ENCODE measurements at places on chromosomes 1 and 21.

DNA sequence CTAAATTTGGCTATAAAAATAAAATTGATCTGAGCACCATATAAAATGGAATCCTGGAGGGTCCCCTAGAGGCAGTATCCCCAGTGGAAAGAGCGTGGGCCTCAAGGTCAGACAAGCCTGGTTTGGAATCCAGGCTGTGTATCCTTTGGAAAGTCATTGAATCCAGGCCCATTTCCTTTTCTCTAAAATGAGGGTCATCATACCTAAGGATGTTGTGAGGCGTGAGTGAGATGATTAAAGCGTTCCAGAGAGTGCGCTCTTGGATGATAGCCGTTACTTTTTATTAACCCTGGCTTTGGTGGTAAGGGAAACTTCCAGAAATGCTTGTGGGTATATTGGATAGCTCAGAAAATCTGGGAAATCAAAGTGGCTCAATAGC is 683 bp upstream of the ZNF436 start:
- no peak for DNase-seq

- no peak for DNase-seq
Measured at GRCh38 chr1:11594222-11594621, 60.0 kb downstream of the FBXO2 start.

- no peak for DNase-seq
Measured at GRCh38 chr1:25573961-25574360, 30.6 kb downstream of the LDLRAP1 start.

DNA sequence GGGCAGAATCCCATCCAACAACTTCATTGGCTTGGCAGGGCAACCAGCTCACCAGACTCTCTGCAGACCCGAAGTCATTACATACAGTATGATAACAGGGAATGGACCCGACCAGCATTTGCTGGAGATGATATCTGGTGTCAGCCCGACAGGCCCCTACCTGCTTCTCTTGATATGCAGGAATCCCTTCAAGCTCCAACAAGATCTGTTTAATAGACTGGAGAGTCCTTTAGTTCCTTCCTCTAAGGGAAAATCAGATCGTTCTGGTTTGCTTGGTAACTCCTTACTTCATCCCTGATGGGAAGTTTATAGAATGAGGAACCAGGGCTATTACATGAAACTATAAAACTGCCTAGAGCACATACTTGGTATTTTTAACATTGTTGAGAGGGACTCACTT is 61.2 kb downstream of the EDARADD start:
- DNase-seq = no peak

DNA sequence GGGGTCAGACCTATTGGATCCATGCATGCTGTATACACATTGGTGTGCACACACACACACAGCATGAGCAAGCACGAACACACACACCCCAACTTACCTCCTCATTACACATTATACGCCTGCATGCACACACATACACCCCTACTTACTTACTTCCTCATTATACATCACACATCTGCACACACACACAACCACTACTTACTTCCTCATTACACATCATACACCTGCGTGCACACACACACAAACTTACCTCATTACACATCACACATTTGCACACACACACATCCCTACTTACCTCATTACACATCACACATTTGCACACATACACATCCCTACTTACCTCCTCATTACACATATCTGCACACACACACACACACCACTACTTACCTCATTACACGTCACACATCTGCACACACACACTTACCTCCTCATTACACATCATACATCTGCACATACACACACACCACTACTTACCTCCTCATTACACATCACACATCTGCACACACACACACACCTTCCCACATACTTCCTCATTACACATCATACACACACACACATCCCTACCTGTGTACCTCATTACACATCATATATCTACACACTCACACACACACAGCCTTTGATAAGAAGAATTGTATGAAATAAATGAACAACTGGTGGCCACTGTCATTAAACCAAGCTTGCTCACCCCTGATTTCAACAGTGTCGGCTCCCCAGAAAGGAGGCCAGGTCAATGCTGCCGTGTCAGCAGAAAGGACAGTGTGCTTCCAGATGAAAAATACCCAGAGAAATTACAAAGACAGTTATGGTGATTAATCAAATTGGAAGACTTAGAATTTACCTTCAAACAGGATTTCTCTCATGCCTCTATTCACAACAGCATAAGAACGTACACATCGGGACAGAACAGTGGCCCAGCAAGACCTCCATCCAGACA is 117.8 kb downstream of the SETD4 start:
- DNase-seq = no peak

- DNase-seq = no peak
Measured at GRCh38 chr1:154433161-154433764, 28.1 kb downstream of the IL6R start.

DNA sequence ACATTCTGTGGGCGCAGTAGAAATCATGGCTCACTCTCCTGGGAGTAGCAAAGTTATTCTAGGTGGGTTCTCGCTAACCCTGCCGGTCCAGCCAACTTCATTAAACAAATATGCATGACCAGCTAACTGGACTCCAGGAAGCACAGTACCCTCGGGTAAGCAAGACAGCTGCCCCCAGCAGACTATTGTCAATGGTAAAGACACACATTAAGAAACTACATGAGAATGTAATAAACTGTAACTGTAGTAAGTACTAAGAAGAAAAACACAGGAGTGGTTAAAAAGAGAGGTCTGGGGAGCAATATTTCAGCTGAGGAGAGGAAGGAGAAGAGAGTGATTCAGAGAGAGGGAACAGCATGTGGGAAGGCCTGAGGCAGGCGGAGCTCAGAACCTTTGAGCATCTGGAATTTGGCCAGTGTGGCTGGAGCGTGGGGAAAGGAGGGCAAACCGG is 7.4 kb downstream of the SLC2A5 start:
- no peak for DNase-seq

DNA sequence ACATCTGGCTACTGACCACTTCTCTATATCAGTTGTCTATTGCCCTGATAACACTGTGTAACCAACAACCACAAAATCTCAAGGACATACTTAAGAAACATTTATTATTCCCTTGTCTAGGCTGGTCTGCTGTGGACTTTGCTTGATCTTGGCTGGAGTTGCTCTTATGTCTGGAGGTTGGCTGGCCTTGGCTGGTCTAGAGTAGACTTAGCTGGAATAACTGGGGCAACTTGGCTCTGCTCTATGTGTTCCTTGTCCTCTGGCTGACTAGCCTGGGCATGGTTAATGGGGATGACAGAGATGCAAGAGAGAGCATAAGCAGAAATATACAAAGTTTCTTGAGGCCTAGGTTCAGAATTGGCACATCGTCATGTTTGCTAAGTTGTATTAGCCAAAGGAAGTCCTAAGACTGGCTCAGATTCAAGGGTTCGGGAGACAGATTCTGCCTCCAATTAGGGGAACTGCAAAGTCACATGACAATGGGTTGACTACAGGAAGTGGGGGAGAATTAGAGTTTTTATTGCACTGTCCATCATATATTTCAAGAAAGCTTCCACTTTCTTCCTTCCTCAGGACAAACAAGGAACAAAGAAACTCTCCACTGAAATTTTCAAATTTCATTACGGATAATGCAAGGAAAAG is 61.4 kb upstream of the HMCN1 start:
- no peak for DNase-seq

DNA sequence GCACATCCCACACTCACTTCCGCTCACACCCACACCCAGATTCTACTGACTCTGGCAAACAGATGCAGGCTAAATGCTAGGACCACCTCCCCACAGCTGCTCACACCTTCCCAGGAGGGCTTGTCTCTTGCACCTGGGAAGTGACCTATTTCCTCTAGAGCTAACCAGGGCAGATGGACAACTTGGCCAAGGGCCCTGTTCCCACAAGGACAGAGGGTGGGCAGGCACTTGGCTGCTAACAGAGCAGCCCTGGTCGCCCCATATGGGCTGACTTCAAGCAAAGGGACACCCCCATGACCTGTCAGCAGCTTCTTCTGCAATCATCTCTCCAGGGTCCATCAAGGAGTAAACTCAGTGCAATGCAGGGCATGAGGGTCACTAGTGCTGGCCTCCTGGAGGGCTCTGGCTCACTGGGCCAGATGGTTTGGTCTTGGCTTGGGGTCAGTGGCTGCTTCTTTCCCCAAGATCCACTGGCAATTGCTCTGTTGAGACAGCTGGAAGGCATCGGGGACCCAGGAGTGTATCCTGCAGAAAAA is 641.5 kb downstream of the PLPP3 start:
- DNase-seq = no peak

GRCh38 chr1:35886577-35887431 is 3.8 kb downstream of the AGO1 start:
- DNase-seq = no peak

DNA sequence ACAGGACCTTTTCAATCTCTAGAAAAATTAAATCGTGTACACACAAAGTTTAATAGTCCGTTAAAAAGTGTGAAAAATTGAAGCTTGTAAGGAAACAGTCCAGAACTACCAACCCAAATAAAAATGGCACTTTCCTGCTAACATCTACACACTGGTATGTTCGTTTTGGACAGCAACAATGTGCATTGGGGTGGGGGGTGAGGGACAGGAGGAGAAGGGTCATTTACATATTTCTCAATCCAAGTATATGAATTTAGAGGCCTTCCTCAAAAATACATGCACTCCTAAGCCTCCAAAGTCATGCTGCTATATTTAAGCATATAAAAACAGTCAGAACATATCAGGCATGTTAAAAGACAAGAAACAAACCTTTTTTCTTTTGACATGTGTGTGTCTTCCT is 2.5 kb downstream of the PPP1R15B start:
- DNase-seq = no peak

GRCh38 chr1:21781815-21782348 is 1.1 kb downstream of the USP48 start:
- peak; percentile 32 for DNase-seq

DNA sequence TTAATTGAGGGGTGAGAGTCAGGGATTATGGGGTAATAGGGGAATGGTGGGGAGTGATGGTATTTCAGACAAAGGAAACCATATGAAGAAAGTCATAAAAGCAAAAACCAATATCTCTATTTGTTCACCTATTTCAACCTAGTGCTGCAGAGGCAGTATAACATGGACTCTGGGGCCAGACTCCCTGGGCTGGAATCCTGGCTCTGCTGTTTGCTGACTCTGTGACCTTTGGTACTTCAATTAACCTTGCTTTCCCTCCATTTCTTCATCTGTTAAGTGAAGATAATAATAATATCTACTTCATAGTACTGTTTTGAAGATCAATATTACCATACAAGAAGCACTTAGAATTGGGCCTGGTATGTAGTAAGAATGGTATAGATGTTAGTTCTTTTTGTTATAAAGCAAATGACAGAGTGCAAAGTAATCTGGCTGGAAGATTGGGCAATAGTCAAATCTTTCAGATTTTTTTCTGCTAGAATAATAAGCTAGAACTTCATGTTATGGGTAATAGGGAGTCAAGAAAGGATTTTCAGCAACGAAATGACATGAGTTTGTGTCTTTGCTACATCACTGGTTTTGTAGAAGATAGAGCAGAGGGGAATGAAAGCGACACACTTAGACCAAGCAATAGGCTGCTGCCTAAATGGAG is 9.0 kb downstream of the EPHX4 start:
- no peak for DNase-seq

DNA sequence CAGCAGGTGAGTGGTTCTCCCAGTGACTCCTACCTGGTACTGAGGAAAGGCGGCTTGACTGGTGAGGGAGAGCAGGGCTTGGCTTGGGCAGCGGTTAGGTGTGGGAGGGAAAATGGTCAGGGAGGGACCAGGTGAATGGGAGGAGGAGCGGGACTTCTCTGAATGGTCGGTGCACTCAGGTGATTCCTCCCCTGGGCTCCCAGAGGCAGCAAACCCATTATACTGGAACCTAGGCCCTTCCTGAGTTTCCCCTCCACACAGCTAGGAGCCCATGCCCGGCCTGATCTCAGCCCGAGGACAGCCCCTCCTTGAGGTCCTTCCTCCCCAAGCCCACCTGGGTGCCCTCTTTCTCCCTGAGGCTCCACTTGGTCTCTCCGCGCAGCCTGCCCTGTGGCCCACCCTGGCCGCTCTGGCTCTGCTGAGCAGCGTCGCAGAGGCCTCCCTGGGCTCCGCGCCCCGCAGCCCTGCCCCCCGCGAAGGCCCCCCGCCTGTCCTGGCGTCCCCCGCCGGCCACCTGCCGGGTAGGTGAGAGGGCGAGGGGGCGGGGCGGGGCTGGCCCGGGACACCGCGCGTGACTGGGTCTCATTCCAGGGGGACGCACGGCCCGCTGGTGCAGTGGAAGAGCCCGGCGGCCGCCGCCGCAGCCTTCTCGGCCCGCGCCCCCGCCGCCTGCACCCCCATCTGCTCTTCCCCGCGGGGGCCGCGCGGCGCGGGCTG is 2.3 kb downstream of the ARTN start:
- no peak for DNase-seq

GRCh38 chr21:25421321-25422028 is 185.8 kb downstream of the MRPL39 start:
- peak; percentile 45 for DNase-seq

GRCh38 chr1:214842856-214843255 is 239.7 kb upstream of the KCNK2 start:
- DNase-seq = no peak

GRCh38 chr1:86487131-86487810 is 18.5 kb downstream of the CLCA1 start:
- DNase-seq = no peak

DNA sequence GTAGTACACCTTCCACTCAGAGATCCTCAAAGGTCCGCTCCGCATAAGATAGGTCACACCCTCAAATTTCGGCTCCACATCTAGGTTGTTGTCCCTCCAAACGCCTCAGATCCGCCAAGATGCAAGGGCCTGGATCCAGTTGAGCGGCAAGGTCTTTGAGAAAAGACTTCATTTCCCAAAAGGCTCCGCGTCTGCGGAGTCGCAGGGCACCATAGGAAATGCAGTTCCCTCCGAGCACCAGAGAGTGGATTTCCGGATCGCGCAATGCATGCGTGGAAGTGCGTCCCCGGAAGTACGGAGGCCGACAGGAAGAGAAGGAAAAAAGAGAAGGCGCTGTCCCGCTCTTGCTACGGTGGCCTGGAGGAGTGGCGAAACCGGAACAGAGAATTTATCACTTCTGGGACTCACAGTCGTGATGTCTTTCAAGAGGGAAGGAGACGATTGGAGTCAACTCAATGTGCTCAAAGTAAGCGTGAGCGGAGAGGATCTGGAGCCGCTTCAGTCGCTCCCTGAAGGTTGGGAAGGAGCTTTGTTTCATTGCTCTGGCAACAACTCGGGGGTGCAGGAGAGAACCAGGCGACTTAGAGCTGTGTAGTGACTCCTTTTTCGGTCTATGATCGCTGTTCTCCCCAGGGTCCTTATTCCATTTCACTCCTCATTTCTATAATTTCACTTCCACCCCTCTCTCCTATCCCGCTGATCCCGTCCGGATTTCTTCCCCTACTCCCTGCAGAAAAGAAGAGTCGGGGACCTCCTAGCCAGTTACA is at the start of the genes LYSMD1 and SCNM1:
TSS of gene LYSMD1 (minus strand) at position 165 of the 767 bp plus-strand sequence. CDS start 644 bp downstream, outside the sequence.
TSS of gene SCNM1 (plus strand) at position 407 of the 767 bp plus-strand sequence. CDS start at position 416, 9 bp downstream.
- DNase-seq = peak; percentile 96

DNA sequence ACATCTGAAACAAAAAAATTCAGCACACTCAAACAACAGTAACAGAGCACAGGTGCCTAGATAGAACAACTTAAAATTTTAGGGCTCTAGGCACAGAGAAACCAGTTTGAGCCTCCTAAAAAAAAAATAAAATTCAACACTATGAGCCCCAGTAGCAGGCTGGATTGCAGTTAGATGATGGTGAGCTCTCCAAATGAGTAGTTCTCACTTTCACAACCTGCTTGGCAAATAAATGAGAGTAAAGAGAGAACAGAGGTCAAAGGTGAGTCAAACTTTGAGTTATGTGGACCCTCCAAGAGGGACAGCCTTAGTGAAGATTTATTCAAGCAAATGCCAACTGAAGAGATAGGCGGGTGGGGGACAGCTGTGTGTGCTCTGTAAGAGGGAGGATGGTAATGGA is 3.6 kb downstream of the BEND5 start:
- no peak for DNase-seq

GRCh38 chr1:56495538-56495937 is 83.8 kb downstream of the PLPP3 start:
- DNase-seq = no peak

GRCh38 chr1:110722807-110723206 is 48.1 kb upstream of the KCNA3 start:
- no peak for DNase-seq

All from amniotic stem cell (primary cell).